ENCODE measurements at places on chromosomes 7 and 10.

GRCh38 chr10:117542706-117543224 is at the start of gene EMX2:
Gene EMX2 (plus strand): TSS chr10:117542746. CDS start chr10:117543268, 522 bp downstream.
- DNase-seq, result no peak

- no peak for DNase-seq
Measured at GRCh38 chr10:47154762-47155161, 145.2 kb upstream of the GDF10 start.

DNA sequence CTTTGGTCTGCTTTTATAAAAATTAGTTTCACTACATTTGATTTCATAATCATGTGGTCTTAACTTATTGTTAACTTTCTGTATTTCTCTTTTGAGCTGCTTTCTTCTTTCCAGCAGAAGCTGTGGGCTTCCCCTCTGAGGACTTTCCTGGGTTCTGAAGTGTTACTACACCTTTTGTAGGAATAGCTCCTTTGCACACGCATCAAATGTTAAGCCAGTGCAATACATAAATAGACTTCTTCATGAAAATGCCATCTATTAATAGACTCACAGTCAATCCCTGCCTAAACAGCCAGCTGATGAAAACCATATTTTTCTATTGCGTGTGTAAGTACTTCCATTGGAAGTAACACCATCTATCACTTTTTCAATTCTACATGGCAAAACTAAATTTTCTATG is 1.5 kb downstream of the ABCB4 start:
- no peak for DNase-seq

GRCh38 chr7:128112781-128113221 is 81.6 kb upstream of the LRRC4 start:
- DNase-seq, result no peak

DNA sequence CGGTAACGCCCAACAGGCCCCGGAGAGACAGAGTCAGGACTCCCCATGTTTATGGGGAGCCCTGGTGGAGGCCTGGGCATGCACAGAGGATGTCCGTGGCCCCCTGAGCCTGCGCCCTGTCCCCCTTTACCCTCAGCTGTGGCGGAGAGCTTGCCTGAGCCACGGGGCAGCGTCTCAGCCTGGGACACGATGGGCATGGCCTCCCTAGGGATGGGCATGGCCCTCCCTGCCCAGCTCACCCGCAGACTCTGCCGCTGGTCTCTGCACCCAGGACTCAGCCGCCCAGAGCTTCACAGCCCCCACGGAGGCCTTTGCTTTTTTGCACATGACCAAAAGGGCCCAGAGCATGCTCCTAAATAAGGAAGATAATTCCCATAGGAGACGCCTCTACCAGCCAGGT is 394.2 kb downstream of the PTPRN2 start:
- no peak for DNase-seq

DNA sequence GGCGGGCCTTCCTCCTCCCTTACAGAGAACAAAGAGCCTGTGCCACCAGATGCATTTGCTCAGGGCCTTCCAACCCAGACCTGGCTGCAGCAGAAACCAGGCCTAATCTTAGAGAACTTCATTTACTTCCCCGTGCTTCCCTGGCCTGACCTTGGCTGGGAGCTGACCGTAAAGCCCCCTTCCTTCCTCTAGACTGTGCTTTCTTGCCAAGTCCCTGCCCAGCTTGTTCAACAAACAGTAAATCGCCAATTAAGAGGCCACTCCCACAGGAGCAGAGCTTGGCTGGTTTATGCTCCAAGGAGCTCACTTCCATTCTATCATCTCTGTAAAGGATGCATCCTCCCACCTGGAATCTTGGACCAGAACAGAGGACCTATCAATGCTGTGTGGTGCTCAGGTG is 110.9 kb downstream of the COL13A1 start:
- no peak for DNase-seq

GRCh38 chr10:59580026-59580863 is 129.4 kb downstream of the SLC16A9 start:
- no peak for DNase-seq

- no peak for DNase-seq
Measured at GRCh38 chr7:68258609-68259008, 1262.0 kb downstream of the TYW1 start.

GRCh38 chr7:4753598-4754432 is 21.6 kb upstream of the AP5Z1 start:
- DNase-seq, result peak; percentile 92

DNA sequence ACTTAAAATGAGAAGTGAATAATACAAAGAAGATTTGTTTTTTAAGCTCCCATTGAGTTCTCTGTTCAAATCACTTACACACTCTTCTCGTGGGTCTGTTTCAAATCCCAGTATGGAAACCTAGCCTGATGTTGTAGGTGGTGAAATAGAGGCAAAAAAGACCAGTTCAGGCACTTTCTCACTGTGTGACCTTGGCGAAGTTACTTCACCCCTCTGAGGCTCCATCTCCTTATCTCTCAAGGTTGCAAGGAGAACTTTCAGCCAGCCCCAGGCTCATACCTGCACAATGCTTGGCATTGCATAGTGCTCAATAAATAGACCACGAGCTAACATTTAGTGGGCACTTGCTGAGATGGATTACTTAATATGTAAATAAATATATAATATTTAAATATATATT is 90.1 kb downstream of the PRLHR start:
- DNase-seq, result no peak

DNA sequence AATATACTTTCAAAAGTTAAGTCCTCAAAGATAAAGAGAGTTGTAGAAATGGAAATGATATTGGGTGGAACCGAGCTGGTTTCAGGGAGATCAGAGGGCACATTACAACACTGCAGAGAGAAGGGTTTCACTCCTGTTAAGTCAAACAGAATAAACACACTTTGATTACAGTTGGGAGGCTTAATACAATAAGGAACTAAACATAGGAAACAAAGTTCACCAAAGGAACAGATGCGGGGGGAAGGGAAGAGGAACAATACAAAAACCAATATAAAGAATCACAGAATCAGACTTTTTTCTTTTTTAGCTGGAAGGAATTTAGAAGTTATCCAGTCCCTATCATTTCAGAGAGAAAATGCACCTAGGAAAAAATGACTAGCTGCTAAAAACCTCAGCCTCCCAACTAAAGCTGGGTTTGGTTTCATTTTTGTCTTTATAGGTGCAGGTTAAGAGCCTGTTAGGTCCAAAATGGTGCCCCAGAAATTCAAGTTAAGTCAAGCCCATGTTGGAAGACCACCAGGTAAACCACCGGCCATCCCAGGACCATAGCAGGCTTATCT is 81.9 kb downstream of the DNMBP start:
- no peak for DNase-seq

- no peak for DNase-seq
Measured at GRCh38 chr7:146115851-146116520, 615 bp upstream of the CNTNAP2 start.

DNA sequence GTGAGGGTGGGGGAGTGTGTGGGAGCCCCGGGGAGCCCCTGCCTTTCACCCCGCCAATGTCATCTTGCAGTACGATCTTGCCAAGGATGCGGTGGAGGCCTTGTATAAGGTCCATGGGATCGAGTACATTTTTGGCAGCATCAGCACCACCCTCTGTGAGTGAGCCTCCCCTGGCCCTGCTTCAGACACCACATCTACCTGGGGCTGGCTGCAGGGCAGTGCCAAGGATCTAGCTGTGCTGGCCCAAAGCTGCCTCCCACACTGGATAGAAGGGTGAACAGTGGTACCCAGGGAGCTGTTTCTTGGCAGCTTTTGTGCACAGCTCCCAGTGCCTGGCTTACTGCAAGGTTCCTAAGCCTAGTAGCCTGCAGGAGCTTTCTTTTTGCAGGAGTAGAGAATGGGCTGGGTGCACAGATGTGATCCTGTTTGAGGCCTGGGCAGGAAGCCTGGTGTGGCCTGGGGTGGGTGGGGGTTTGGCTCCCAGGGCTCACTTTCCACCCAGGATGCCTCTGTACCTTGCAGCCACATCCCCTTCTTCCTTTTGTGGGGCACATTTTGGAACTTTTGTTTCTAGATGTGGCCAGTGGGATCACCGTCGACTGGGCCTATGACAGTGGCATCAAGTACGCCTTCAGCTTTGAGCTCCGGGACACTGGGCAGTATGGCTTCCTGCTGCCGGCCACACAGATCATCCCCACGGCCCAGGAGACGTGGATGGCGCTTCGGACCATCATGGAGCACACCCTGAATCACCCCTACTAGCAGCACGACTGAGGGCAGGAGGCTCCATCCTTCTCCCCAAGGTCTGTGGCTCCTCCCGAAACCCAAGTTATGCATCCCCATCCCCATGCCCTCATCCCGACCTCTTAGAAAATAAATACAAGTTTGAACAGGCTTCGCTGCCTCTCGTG is 12.2 kb upstream of the CPA1 start:
- no peak for DNase-seq

DNA sequence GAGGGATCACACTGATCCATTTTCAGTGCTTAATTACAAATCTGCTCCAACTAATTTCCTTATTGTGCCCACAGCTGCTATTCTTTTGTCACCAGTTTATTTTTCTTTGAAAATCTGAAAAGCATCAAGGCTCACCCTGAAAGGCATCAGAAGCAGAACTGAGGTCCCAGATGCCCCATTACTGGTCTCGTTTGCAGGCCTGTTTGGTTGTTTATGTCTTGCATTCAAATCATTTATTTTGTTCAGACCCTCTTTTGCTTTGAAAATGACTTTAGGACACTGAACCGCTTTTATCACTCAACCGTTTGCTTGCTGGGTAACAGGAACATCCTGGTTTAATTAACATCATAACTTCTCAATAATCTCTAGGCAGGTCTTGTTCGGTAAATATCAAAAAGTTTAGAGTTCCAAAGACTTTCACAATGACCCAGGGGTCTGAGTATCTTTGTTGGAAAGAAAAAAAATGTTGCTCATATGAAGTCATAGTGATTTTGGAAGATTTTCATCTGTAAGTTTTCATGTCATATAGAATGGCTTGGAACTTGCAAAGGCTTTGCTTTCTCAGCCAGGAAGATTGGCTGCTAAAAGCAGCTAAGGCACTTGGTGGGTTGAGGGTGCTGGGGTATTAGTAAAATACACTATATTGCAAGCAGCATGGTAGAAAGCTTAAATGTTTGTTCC is 398.3 kb upstream of the NPVF start:
- DNase-seq, result no peak

DNA sequence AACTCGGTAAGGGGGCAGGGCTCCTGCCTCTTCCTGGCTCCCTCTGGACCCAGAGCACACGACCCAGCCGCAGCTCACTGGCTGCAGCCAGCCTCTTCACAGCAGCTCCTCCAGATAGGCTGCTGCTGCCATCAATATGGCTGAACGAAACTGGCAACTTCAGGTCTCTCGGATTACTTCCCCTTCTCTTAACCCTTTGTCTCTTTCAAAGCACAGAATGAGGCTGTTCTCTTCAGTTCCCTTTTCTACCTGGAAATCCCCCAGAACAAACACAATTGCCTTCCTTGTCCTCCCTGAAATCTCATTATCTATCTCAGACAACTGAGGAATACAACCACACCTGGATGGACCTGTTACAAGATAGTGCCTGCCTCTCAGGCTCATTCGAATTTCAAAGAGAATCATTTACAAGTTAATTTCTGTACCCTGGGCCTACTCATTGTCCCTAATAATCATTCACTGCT is 193.4 kb upstream of the MBL2 start:
- DNase-seq, result no peak

- no peak for DNase-seq
Measured at GRCh38 chr10:44180321-44181168, 204.4 kb downstream of the CXCL12 start.

DNA sequence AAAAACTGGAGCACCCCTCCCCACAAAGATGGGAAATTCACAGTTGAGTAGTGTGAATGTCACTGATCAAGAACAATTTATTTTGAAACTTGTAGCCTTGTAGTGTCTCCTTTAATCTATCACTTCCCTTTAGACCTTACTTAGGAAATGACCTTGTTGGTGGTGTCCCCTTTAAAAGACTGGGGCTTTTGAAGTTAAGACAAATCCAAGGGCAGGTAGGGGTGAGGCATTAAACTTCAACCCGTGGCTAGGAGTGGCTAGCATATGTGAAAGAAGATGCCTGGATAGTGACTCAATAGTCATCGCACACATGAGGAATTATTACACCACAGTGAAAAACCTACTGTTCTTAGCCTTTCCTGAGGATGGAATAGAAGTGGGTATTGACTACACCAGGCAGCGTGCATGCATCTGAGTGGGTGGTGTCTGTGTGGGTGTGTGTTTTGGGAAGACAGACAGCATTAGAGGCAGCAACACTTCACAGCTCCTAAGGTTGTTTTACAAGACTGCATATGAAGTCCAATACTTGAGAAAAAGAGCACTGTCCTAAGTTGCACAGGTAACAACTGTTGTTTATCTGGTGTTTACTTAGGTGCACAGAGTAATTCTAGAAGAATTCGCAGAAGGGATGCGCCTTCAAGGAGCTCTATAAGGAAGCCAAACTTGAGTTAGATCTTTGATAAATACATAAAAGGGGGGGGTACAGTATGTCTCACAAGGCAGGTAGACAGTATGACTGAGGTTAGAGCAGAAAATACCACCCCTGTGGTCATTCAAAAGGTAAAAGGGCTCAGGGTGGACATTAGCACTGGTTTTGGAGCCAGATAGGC is 32.9 kb downstream of the ABLIM1 start:
- no peak for DNase-seq

DNA sequence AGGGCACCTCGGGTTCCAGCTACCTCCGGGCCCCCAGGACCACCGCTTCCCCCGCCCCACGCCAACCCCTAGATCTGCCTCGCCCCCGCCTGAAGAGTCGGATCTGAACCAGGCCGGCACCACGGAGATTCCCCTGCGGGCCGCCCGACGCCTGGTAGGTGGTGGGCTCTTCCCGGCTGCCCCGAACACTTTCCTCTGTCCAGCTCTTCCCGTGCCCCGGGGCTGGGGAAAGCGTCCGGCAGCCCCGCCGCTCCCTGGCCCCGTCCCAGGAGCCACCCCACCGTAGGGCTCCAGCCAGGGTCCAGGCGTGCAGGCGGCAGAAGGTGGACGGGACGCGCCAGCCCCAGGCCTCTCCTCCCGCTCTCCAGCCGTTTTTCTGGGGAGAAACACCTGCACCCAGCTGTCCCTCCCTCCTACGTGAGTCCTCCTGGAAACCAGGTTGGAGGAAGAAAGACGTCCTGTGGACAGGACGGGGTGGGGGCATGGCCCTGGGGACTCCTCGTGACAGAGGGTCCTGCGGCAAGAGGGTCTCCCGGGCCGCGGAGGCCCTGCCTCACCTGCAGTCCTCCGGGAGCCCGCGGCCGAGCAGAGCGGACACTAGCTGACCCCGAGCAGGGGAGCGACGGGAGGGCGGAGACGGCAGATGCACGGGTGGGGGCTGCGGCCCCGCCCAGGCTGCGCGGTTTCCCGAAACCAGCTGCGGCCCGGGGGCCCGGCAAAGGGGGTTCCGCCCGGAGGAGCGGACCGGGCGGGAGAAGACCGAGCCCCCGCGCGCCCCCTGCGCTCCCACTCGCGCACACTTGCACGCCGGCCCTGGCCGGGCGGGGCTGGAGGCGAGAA is at the start of gene TMEM176B:
Gene TMEM176B, minus strand, starts transcription at position 624 of the 840 bp plus-strand sequence. CDS start 3,795 bp downstream, outside the sequence.
- peak; percentile 14 for DNase-seq

DNA sequence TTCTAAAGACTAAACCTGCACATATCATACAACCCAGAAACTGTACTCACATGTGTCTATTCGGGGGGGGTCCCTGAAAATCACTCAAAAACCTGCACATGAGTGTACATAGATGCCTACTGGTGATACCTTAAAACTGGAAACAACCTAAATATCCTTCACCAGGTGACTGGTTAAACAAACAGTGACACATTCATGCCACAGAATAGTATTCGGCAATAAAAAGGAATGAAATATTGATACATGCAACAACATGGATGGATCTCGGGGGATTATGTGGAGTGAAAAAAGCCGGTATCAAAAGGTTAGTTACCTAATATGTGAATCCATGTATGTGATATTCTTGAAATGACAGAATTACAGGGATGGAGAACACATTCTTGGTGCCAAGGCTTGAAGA is 32.1 kb upstream of the EGFR start:
- DNase-seq, result no peak

- no peak for DNase-seq
Measured at GRCh38 chr7:101626069-101626671, 2.9 kb downstream of the MYL10 start.
